ENCODE measurements at places on chromosomes 1 and 21.

GRCh38 chr1:114803001-114803400, 22.5 kb upstream of the SIKE1 start:
- DNase-seq, result no peak

DNA sequence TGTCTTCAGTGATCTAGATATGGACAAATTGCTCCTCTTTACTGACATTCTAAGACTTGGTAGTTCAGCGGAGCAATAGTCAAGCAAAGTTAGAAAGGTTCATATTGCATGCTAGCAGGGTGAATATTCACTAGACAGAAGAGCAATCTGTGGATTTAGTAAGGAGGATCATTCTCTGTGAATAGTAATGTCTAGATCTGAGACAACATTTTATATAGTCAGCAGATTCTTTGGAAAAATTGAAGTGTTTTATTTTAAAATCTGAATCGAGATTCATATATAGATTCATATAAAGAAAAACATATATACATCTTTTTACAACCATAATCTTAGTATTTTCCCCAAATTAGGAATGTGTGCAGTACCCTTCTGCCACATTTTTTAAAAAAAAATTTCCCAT, 274.5 kb upstream of the BRINP3 start:
- DNase-seq, result no peak

DNA sequence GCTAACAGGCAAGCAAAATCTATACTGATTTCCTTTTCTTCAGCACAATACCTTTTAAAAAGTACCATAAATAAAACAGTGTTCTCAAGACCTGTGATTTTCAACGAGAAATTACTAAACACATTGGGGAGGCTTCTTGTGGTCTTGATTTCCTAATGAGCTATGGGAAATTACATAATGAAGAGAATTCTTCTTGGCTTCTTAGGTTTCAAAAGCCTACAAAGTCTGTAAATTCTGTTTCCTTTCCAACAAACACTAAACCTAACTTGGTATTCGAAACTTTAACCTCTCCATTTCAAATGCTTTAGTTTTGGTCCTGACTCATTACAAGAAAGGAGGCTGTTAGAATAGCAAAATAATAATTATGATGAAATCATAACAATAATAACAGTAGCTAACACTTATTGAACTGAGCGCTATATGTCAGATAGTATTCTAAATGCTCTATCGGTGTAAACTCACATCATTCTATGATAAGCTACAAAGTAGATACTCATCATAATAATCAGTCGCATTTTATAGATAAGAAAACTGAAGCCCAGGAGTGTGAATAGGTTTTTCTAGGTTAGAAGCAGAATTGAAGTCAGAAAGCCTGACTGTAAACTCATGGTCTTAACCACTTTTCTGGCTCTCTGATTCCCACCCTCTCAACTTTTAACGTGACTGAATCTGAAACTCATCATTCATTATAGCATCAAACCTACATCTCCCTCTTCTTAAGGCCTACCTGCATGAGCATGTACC, 486.7 kb downstream of the SMYD3 start:
- no peak for DNase-seq

GRCh38 chr1:223500560-223501425, 107.6 kb downstream of the CCDC185 start:
- DNase-seq, result no peak

- DNase-seq, result peak; percentile 73
These were observed 29.7 kb downstream of the HEYL start for GRCh38 chr1:39609618-39610331.

- DNase-seq, result no peak
These were observed 123.7 kb downstream of the S1PR1 start for GRCh38 chr1:101360506-101360905.

DNA sequence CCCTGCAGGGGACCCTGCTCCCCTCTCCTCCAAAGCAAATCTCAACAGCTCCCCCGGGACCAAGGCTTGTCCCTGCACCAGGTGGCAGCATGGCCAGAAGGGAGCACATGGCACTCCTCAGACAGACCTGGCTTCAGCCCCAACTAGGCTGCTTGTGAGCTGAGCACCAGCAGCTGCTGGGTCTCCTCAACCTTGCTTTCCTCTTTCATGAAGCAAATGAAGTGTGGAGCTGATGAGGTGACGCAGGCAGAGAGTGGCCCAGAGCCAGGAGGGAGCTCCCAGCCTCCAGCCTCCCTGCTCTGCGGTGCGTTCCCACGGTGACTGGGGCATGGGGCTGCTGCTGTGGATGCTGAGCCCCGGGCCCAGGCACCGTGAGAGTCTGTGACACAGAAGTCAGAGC, 34.0 kb downstream of the MEGF6 start:
- DNase-seq, result no peak

- DNase-seq, result no peak
These were observed 5.7 kb downstream of the KNCN start for GRCh38 chr1:46545784-46546183.

GRCh38 chr1:163168053-163168452, 34.7 kb downstream of the RGS5 start:
- DNase-seq, result no peak

GRCh38 chr1:173823781-173824314, 625 bp upstream of the DARS2 start:
- DNase-seq, result no peak

GRCh38 chr21:29626801-29627470, 312.9 kb downstream of the GRIK1 start:
- no peak for DNase-seq
